ENCODE measurements at places on chromosomes 6 and 20.

- no peak for DNase-seq
These were observed 30.3 kb upstream of the ADGRG6 start for GRCh38 chr6:142271476-142271875.

DNA sequence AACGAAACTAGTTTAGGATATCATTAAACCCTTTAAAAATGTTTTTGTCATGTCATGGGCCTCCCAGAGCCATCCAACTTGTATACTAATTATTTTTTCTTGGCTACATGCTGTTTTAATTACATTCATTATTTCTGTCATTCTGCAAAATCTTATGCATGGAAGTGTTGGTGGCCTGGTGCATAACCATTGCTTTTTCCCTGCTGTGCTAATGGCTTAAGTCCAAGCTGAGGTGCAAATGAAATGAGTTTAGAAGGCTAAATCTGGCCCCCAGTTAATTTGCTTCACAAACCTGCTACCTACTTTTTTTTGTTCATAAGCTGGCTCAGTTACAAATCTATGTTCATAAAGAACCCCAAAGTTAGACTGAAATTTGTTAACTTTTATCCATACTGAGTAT, 1249.9 kb downstream of the EPHA7 start:
- DNase-seq, result no peak

- no peak for DNase-seq
These were observed 82.2 kb downstream of the TRERF1 start for GRCh38 chr6:42369568-42369967.

GRCh38 chr6:56764081-56764566, 121.4 kb upstream of the DST start:
- no peak for DNase-seq

- DNase-seq, result no peak
These were observed 516.0 kb downstream of the LMBRD1 start for GRCh38 chr6:69280858-69281257.

GRCh38 chr6:44117397-44118128, 9.7 kb downstream of the MRPL14 start:
- DNase-seq, result no peak

GRCh38 chr20:35856866-35857265, 85.1 kb downstream of the PHF20 start:
- no peak for DNase-seq

- DNase-seq, result peak; percentile 39
These were observed 32.5 kb downstream of the PRR18 start for GRCh38 chr6:166275714-166276166.

- no peak for DNase-seq
These were observed 582.5 kb downstream of the DOK5 start for GRCh38 chr20:55057779-55058415.

DNA sequence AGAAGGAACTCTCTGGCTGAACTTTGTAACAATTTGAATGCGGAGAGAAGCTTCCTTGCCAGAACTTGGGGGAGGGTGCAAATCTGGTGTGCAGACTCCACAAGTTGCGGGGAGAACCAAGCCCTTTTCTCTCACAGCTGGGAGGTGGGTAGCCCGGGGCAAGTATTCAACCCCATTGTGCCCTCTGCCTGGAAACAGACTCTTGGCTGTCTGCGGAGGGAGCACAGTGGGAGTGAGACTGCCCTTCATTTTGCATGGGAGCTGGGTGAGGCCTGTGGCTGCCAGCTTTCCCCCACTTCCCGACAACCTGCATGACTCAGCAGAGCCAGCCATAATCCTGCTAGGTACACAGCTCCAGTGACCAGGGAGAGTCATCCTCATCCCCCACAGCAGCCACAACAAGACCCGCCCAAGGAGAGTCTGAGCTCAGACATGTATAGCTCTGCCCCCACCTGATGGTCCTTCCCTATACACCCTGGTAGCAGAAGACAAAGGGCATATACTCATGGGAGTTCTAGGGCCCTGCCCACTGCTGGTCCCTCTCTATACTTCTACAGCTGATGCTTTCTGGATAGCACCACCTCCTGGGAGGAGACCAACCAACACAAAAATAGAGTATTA, 29.4 kb upstream of the TPD52L1 start:
- no peak for DNase-seq

DNA sequence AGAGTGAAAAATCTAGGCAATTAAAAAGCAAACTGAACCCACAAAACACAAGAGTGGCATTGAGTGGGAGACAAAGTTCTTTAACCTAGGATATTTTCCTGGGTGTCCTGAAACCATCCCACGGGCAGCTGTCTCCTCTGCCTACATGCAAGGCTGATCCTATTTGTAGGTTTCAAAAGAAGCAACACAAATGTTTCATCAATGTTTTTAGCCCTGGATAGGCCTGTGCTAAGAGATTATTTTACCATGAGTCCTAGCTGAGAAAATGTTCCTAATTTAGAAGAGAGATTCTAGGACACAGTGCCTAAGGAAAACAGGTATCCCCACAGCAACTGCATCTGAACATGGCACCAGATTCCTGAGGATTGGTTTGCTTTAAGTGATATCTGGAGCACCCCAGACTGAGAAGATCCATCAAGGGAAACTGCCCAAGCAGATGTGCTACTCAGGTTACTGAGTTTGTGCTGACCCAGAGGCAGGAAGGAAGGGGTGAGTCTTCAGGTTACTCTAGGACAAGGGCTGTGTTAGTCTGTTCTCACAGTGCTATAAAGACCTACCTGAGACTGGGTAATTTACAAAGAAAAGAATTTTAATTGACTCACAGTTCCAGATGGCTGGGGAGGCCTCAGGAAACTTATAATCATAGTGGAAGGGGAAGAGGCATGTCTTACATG, 111.6 kb upstream of the UST start:
- DNase-seq, result no peak

GRCh38 chr6:105557291-105557690, 154.4 kb upstream of the PREP start:
- no peak for DNase-seq

DNA sequence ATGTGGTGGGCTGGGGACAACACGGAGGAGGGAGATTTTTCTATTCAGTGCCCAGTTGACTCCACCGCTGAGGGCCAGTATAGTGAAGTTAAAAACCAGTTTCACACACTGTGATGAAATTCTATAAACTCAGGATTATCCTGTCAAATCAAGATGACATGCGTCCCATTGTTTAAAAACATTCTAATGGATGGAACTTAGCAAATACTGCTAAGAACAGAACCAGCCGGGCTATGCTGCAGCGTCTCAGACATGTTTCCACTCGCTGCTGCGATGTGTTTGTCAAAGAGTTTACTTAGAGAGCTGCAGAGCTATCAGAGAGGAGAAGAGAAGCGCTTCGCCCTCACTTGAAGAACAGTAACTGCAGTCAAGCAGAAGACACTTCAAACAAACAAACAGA, 212.6 kb upstream of the FOXQ1 start:
- no peak for DNase-seq

DNA sequence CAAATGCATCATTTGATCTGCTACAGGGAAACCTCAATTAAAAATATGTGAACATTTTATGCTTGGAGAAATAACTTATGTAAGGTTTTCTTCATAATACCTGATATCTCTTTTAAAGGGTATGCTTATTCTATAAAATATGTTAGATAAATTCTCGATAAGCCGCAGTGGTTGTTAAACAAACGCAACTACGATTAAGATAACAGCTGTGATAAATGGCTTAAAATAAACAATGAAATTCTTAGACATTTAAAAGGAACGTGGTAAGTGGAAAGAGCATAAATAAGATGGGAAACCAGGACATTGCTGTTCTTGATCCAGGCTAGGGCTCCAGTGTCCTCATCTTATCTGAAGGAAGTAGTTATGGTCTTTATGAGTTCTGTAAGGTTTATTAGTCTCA, 415.9 kb downstream of the CD83 start:
- no peak for DNase-seq

GRCh38 chr20:32672982-32673851, 524 bp downstream of the C20orf203 start:
- no peak for DNase-seq

- DNase-seq, result no peak
These were observed 31.7 kb upstream of the UBR2 start for GRCh38 chr6:42532038-42532669.

GRCh38 chr20:58511861-58512260, 3.3 kb downstream of the APCDD1L start:
- no peak for DNase-seq

GRCh38 chr20:37162646-37163045, 16.5 kb upstream of the RPN2 start:
- DNase-seq, result no peak

DNA sequence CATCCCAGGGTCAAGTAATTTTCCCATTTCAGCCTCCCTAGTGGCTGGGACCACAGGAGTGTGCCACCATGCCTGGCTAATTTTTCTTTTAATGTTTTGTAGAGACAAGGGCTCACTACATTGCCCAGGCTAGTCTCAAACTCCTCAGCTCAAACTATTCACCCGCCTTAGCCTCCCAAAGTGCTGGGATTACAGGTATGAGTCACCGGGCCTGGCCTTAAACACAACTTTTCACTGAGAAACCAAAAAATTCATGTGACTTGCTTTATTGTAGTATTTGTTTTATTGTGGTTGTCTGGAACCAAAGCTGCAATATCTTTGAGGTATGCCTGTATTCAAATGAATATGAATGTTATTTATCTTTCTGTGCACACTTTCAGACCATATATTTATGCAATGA, 72.2 kb downstream of the RWDD2A start:
- no peak for DNase-seq

DNA sequence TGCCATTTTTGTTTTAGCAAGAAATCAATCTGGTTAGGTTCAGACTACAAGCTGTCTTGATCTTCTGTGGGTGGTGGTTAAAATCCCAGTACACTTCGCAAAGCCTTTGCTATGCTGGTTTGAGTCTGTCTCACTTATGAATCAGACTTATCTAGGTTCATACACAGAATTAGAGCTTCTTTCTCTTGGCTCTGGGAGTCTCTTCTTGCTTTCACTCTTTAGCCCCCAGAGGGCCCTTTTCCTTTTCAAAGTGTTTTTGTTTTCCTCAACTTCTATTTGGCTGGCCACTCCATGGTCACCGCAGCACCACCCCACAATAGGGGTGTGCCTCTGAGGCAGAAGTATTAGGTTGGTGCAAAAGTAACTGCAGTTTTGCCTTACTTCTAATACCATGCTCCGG, 21.3 kb downstream of the ECI2 start:
- DNase-seq, result no peak

- no peak for DNase-seq
These were observed 27.0 kb downstream of the STK4 start for GRCh38 chr20:44993343-44993742.

- no peak for DNase-seq
These were observed 3.4 kb downstream of the TCFL5 start for GRCh38 chr20:62858058-62858830.

DNA sequence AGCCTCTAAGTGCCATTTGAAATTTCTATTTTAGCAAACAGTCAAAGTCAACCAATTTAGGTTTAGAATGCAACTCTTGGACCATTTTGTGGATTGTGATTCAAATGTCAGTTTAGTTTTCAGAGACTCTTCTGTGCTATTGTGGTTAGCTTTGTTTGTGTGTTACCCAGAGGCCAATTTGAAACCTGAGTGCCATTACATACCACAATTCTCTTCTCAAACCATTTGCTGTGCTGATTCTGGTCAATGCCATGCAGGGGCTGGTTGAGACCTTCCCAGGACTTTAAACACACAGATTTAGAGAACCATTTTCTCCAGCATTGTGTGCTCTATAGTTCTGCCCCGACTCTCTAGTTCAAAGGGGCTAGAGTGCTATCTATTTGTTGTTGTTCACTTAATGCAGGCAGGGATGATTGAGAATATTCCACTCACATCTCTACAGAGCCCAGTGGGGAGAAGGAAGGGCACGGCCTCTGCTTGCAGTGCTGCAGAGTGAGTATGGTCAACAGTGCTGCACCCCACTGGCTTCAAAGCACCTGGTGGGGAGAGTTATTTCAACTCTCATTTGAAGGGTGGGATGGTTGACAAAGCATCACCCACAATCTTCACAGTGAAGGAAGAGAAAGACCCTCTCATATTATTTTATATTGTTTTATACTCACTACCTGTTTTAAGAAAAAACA, 738.2 kb downstream of the COL12A1 start:
- no peak for DNase-seq

DNA sequence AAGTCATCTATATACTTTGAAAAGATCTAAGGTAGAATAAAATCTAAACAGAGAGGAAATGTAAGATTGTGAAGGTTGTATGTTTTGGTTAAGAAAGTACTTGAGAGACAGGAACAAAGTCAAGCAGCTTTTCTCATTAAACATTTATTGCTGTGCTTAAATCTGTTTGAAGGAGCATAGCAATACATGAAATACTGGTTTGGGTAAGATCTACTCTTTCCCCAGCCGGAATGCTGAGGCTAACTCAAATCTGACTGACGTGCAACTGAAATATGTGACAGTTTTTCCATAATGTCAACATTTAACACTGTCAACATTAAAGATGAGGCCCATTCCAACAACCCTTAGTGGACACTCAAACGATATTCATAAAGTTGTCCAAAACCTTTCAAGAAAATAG, 59.9 kb downstream of the MAN1A1 start:
- DNase-seq, result no peak

DNA sequence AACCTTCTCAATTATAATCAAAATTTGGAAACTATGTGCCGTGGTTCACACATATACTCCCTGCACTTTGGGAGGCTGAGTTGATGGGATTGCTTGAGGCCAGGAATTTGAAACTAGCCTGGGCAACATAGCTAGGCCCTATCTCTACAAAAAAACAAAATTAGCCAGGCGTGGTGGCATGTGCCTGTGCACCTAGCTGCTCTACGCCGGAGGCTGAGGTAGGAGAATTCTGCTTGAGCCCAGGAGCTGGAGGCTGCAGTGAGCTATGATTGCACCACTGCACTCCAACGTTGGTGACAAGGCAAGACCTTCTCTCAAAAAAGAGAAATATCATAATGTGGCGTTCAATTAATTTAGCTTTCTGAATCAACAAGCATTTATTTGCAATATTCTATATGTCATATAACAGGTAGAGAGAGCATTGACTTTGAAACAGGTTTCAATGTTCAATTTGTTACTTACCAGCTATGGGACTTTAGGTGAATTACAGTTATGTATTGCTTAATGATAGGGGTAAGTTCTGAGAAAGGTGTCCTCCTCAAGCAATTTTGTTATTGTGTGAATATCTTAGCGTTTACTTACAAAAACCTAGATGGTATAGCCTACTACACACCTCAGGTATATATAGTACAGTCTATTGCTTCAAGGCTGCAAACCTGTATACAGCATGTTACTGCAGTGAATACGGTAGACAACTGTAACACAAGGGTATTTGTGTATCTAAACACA, 2.2 kb upstream of the SYCP2 start:
- DNase-seq, result no peak

GRCh38 chr6:31081872-31082271, 30.5 kb downstream of the C6orf15 start:
- DNase-seq, result no peak

- no peak for DNase-seq
These were observed 36.6 kb upstream of the CARMIL1 start for GRCh38 chr6:25242567-25242966.

DNA sequence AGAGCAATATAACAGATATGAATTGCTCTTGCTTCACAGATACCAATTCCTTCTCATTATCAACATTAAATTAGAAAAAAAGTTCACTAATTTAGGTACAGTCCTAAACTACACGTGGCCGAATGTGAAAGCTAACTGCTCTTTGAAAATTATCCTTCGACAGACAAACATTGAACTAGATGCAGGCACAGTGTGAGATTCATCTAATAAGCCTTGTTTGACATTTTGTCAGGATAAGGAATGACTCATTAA, 1.1 kb downstream of the FAM184A start:
- DNase-seq, result no peak
